Osteocyte (in vitro differentiated cells): ENCODE measurements at places on chromosomes 6 and 20.
A peak's percentile ranks its signal among the peaks of the same experiment; 100 is the strongest.

- H3K36me3 ChIP-seq, result no peaks in the 10 kb centered on the region
- no peak overlapping the region for H3K27ac ChIP-seq
- no peak overlapping the region for H3K4me3 ChIP-seq
- peaks cover 22% of the 10 kb centered on the region for H3K4me1 ChIP-seq
Measured at GRCh38 chr6:151498327-151498726, 4.5 kb downstream of the CCDC170 start.

GRCh38 chr6:151130329-151130728 is 109.4 kb upstream of the AKAP12 start:
- H3K4me3 ChIP-seq, result no peak overlapping the region
- H3K36me3 ChIP-seq, result no peaks in the 10 kb centered on the region
- no peaks in the 10 kb centered on the region for H3K4me1 ChIP-seq
- H3K27me3 ChIP-seq, result no peaks in the 10 kb centered on the region
- DNase-seq, result no peak
- no peak overlapping the region for H3K27ac ChIP-seq

DNA sequence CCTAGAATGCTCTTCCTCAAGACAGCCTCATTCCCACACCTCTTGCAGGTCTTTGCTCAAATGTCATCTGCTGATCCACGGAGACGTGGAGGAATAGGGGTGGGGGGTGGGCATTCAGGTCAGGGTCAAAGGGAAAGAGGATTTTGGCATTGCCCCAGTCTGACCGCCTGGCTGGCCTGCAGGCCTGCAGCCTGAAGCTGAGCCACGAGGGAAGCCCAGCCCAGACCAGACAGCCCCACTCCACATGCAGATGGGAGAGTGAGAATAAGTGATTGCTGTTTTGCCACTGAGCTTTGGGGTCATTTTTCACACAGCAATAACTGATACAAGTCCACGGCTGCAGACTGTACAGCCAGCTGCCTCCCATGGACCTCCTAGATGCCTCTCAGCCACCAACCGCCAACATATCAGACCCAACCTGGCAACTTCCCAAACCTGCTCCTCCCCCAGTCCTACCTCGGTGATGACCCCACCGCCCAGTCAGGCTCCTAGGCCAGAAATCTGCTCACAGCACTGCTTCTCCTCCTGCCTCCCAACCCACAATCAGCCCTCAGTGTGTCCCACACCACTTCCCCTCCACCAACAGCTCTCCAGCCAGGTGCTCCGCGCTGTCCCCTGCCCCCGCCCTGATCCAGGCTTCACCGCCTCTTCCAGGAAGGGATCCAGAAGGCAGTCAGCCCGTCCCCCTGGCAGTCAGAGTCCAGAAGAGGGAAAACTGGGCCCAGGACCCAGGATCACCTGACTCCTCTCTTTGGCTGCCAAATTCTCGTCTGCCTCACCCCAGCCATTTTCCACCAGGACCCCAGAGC is 14.0 kb downstream of the KIAA1755 start:
- peaks cover 27% of the 10 kb centered on the region for H3K4me1 ChIP-seq
- peaks cover 57% of the 10 kb centered on the region for H3K36me3 ChIP-seq
- no peak for DNase-seq
- H3K4me3 ChIP-seq, result no peak overlapping the region

DNA sequence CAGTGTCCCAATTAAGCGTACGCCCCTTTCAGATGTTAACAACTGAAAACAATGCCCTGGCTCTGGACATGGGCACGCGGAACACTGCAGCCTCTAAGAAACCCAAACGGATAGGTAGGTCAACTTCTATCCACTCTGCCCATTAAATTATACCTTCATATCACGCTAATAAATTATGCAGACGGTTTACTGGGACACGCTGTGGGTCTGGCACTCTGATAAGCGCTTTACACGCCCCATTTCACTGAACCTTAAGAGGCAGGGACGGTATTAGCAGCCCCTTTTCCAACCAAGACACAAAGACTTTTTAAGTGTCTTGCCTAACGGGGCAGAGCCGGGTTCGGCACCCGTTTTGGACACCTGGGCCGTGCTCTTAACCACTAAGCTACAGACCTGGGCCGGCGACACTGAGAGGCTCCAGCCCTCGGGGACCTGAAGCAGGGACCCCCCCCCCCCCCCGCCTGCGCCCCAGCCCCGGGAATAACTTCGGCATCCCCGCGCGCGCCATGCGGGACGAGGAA is 744 bp downstream of the STAU1 start:
- peaks cover 26% of the 10 kb centered on the region for H3K4me1 ChIP-seq
- H3K36me3 ChIP-seq, result no peaks in the 10 kb centered on the region
- no peak for DNase-seq
- peaks cover 3% of the 10 kb centered on the region for H3K27me3 ChIP-seq
- H3K27ac ChIP-seq, result peak overlapping the region; percentile 85

- no peaks in the 10 kb centered on the region for H3K27me3 ChIP-seq
- peaks cover 61% of the 10 kb centered on the region for H3K36me3 ChIP-seq
- H3K4me1 ChIP-seq, result peaks cover 27% of the 10 kb centered on the region
- H3K4me3 ChIP-seq, result no peak overlapping the region
Measured at GRCh38 chr20:38245753-38246152, 14.8 kb downstream of the KIAA1755 start.

- H3K27ac ChIP-seq, result no peak overlapping the region
- no peaks in the 10 kb centered on the region for H3K36me3 ChIP-seq
- DNase-seq, result peak; percentile 73
- peaks cover 69% of the 10 kb centered on the region for H3K4me1 ChIP-seq
- H3K27me3 ChIP-seq, result no peaks in the 10 kb centered on the region
- H3K4me3 ChIP-seq, result no peak overlapping the region
Measured at GRCh38 chr6:1697688-1698351, 88.1 kb downstream of the FOXC1 start.

DNA sequence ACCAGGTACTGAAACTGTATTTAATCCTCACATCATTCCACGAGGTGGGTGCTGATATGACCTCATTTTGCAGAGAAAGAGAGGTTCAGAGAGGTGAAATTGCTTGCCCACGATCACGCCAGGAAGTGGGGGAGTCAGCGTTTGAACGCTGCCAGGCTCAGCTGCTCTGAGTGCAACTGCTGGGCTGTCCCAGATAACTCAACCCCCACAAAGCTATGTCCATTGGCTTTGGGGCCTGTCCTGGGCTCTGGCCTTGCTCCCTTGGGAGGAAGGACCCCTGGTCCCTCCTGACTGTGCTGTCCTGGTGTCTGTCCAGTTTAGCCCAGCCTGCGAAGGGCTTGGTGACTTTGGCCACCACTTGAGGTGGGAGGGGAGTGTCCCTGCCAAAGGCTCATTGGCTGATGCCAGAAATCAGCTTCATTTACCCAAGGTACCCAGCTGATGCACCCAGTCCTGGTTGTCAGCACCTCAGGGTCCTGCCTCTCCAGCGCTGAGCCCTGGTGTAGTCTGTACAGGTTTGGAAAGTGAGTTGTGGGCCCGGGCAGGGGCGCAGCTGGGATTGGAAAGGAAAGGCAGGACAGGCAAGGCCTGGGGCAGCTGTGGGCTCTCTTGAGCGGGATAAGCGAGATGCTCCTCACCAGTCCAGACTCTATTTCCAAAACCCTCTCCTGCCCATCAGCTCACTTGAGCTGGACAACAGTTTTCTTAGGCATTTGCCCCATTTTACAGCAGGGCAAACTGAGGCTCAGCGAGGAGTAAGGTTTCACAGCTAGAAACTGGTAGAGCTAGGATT is 38.5 kb downstream of the SUN5 start:
- no peak overlapping the region for H3K27ac ChIP-seq
- no peaks in the 10 kb centered on the region for H3K36me3 ChIP-seq
- H3K4me1 ChIP-seq, result no peaks in the 10 kb centered on the region
- H3K4me3 ChIP-seq, result no peak overlapping the region

DNA sequence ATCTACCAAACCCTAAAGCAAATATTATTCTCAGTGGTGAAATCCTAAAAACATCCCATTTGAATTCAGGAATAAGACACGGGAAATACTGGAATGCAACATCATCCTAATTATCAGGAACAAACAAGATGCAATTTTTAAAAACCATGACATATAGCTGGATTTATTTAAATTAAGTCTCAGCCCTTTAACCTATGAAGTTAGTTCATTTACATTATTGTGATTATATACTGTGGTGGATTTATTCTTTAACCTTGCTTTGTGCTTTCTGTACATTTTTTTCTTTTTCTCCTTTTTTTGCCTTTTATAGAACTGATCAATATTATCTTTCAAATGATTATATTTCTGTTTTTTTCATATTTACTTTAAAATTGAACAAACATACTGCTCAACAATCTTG is 59.8 kb upstream of the ARMC2 start:
- no peaks in the 10 kb centered on the region for H3K4me1 ChIP-seq
- H3K36me3 ChIP-seq, result peaks cover 7% of the 10 kb centered on the region
- H3K4me3 ChIP-seq, result no peak overlapping the region
- H3K27me3 ChIP-seq, result peaks cover 5% of the 10 kb centered on the region

GRCh38 chr6:549906-550305 is 107.0 kb downstream of the HUS1B start:
- H3K27me3 ChIP-seq, result no peaks in the 10 kb centered on the region
- H3K4me3 ChIP-seq, result no peak overlapping the region
- no peak overlapping the region for H3K27ac ChIP-seq

- H3K4me1 ChIP-seq, result peaks cover 5% of the 10 kb centered on the region
- H3K27me3 ChIP-seq, result peaks cover 11% of the 10 kb centered on the region
- no peaks in the 10 kb centered on the region for H3K36me3 ChIP-seq
- no peak overlapping the region for H3K4me3 ChIP-seq
- no peak overlapping the region for H3K27ac ChIP-seq
Measured at GRCh38 chr20:4445784-4446183, 275.9 kb upstream of the PRND start.

DNA sequence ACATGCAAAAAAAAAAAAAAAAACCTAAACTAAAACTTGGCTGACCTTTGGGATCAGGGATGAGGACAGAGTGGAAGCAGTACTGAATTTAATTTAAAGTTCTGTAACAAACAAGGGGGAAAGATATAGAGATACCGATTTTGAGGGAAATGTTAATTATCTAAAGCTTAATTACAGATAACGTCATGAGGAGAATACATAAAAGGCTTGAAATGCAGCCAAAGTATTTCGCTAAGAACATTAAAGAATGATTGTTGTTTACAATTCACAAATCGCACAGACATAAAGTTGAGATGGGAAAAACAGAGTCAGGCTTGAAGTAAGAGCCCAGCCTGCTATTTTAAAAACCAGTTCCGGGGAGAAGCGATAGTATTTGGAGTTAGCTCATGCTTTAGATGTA is 208.0 kb upstream of the SASH1 start:
- H3K27me3 ChIP-seq, result no peaks in the 10 kb centered on the region
- no peaks in the 10 kb centered on the region for H3K36me3 ChIP-seq
- H3K4me1 ChIP-seq, result peaks cover 12% of the 10 kb centered on the region
- no peak overlapping the region for H3K4me3 ChIP-seq
- DNase-seq, result no peak

- DNase-seq, result no peak
- no peaks in the 10 kb centered on the region for H3K27me3 ChIP-seq
- no peak overlapping the region for H3K4me3 ChIP-seq
- H3K36me3 ChIP-seq, result peaks cover 5% of the 10 kb centered on the region
- no peak overlapping the region for H3K27ac ChIP-seq
Measured at GRCh38 chr6:149044528-149044927, 273.0 kb upstream of the TAB2 start.

DNA sequence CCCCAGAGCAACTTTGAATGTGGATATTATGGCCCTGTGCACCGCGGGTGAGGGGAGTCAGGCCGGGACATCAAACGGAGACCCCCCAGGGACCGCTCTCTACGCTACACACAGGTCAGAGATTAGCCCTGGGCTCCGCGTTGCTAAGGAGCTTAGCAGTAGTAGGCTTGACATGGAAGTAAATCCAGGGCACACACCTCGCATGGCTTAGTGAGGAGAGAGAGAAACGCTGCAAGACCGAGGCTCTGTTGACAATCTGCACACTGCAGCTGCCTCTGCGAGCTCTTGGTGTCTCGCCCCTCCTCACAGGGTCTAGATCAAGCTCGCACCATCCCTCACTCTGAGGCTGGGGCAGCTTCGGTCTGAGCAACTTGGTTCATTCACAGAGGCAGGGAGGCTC is 116.1 kb upstream of the CDH4 start:
- H3K36me3 ChIP-seq, result no peaks in the 10 kb centered on the region
- no peak overlapping the region for H3K4me3 ChIP-seq
- no peak for DNase-seq

DNA sequence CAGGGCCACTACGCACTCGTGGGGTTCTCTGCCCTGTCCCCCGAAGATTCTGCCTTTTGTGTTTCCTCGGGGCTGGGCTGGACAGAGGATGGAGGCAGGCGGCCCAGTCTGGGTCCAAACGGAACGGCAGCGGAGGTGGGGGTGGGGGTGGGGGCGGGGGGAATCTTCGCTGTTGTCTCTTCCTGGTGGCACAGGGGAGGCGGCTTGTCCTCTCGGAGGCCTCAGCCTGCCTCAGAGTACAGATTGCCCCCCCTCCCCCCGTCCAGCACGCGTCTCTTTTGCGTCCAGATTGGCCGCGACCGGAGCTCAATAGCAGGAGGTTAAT is 1.4 kb upstream of the INSM1 start:
- H3K27me3 ChIP-seq, result peaks cover 70% of the 10 kb centered on the region
- no peak for DNase-seq
- no peak overlapping the region for H3K27ac ChIP-seq
- peaks cover 15% of the 10 kb centered on the region for H3K4me1 ChIP-seq
- no peak overlapping the region for H3K4me3 ChIP-seq

DNA sequence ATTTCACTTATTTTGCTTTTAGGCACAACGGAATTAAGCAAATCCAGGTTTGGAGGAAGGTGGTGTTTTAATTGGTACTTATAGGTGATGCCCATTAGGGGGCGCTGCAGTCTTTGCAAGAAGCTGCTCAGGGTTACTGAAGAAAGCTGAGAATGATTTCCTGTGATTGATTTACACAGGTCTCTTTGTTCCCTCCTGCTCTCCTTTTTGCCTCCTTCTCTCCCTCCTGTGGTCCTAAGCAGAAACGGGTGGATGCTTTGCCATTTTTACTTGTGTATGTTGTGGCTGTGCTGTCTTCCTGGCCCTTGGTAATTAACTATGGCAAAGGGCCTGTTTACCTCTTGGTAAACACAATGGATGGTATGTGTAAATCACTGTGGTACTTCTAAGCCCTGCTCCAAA is 97.8 kb downstream of the ANKS1A start:
- no peaks in the 10 kb centered on the region for H3K27me3 ChIP-seq
- DNase-seq, result no peak
- H3K27ac ChIP-seq, result no peak overlapping the region
- H3K4me3 ChIP-seq, result no peak overlapping the region
- H3K36me3 ChIP-seq, result peaks cover 29% of the 10 kb centered on the region

DNA sequence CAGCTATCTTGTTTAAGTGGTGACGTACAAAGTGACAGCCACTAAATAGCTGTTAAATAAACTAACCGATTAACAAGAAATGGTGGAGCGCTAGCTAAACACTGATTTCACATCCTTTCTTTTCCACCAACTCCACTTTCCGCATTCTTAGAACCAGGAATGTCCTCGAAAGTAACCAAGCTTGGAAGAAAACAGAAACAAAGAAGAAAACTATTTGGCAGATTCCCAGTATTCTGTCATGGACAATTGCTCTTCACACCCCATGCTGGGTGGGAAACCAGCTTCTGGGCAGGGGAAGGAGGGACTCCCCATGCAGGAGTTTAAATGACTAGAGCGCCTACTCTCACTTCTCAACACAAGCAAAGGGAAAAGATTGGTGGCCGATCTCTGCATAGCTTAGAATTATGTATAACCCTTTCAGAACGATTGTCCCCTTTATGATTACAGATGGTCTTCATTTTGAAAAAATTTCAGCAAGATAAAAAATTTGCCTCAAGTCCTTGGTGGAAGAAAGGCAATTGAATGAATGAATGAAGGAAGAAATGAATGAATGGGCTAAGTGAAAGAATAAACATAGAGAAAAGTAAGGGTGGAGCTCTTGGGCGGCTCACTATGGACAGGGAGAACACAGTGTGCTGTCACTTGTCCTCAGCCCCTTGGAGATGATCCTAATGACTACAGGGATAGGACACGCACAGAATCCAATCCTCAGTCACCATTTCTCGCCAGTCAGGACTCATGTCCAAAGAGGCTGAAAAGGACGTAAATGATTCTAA is 148.7 kb upstream of the NEDD9 start:
- no peaks in the 10 kb centered on the region for H3K36me3 ChIP-seq
- DNase-seq, result no peak
- H3K4me3 ChIP-seq, result no peak overlapping the region
- H3K27ac ChIP-seq, result peak overlapping the region; percentile 29
